ENCODE measurements at places on chromosomes 5 and 9. TPM values are rescaled to one million over a fixed set of nuclear protein-coding genes. Genes with fewer than 3 reads are reported as not detected.

GRCh38 chr5:116573279-116573701 is 1.3 kb downstream of the SEMA6A start:
- peak; percentile 78 for DNase-seq

- DNase-seq = no peak
Measured at GRCh38 chr9:27586304-27586703, 13.0 kb upstream of the C9orf72 start.

DNA sequence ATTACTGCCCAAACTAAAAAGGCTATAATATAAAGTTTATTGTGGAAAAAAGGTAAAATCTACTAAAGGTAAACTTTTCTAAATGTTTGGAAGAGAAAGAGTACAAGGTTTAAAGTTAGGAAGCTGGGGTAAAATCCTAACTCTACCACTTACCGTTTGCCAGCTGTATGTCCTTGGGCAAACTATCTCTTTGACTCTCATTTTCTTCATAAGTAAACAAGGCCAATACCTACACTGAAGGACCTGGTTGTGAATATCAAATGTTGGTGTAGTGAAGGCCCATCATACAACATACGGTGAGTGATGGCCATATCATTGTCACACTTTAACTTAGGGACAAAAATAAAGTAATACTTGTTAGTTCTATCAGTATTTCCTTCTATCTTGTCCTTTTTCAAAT is 34.9 kb downstream of the ABHD17B start:
- no peak for DNase-seq

- no peak for DNase-seq
Measured at GRCh38 chr5:31232273-31232888, 38.9 kb downstream of the CDH6 start.

DNA sequence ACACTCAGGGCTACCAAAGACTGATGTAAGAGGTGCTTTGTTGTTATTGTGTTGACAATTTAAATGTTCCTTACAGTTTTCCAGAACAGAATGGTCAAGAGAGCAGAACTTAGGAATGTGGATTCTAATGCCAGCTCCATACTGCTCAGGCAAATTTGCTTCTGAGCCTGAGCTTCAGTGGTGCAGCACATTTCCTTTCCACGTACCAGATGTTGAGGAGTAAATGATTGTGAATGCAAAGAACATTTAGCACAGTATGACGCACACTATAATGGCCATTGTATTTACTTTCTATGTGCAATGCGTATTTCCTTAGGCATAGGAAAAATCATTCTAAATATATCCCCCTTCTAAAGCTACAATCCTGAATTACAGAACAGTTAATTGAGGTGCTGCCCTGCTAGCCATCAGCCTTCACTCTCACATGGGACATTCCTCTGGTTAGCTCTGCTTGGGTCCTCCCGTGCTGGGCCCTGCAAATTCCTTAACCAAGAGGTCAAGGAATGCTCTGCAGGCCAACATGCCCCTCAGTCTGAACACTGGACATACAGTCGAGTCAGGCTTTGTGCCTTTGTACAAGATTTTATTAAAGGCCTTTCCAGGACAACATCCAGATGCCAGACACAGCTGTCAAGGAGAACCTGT is 21.1 kb upstream of the TMEM174 start:
- DNase-seq = no peak

DNA sequence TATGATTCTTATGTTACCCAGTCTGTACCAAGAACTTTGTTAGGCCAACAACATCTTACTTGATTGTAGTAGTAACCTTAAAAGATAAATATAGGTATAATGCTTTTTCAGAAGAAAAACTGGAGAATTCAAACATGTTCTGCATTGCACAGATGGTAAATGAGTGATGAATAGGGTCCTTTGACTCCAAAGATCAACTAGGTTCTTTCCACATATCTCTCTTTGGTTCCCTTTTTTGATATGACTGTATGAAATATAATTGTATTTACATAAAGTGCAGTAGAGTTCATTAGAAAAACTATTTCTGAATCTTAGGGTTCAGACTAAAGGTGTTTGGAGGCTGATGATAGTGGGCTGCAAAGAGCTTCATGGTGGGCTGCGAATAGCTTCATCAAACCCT is 150.5 kb upstream of the CDKN2B start:
- no peak for DNase-seq

GRCh38 chr9:14616188-14616982 is 76.8 kb downstream of the ZDHHC21 start:
- DNase-seq = no peak

DNA sequence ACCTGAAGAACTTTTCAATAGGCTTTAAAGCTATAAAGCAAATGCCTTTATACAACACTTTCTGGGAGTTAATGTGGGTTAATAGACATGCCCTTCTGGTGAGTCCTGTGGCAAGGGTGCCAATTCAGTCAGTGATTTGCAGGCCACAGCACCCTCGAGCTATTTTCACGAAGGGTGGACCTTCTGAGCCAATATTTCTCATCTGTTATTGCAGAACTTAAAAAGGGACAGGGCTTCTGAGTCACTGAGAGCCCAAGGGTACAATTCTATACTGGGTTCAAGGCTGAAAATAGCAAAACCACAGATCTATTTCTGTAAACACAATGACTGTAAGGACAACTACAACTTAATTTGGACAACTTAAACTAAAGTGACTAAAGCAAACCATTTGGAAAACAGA is 92.8 kb downstream of the GABRG2 start:
- DNase-seq = no peak

- no peak for DNase-seq
Measured at GRCh38 chr5:35194635-35195471, 35.4 kb downstream of the PRLR start.

GRCh38 chr5:164617290-164617689 is 1111.9 kb downstream of the MAT2B start:
- DNase-seq = no peak

DNA sequence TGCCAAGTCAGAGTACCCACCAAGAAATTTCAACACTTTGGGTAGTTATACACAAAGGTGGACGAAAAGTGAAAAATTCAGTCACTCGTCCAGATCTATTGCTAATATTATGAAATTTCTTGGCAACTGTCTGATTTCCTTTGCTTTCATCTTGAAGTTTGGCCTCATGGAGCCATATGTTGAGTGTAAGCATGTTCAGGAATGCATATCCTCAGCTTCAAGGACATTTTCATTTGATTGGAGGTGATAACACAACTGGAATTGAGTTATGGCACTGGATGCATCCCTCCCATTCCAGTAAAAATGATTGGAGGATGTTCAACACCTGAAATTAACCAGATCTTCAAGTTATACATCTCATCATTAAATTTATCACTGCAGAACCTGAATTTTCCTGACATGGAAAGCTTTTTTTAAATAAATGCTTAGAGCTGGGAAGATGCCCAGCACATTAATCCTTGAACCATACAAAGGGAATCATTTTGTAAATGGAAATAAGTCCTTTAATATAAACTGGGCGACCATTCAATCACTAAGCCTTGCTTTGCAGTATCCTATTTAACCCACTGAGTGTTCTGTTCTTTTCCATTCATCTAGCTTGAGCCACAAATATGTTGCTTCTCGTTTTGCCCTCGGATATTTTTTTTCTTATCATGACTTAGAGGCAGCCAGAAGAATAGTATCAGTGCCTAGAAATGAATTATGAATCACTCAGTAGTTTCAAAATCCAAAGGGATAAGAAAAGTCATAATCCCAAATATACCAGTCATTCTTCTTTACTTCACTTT is 273.7 kb upstream of the PIK3R1 start:
- DNase-seq = no peak

GRCh38 chr9:129548571-129549135 is 72.2 kb downstream of the C9orf50 start:
- DNase-seq = peak; percentile 85

DNA sequence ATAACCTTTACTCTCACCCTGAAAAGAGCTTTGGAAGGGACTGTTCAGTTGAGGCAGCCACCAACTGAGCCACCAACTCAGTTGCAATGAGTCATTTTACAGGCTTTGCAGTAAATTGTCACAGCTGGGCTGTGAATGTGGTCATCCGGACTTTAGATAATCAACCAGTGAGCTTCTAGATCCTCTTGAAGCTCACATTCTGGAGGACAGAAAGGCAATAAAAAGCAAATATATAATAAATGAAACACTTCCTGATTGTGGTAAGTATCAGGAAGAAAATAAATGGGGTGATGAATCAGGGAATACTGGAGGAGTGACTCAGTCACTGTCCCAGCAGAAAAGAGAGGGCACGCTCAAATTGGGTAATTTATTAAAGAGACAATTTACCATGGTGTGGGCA is 13.2 kb upstream of the C5orf58 start:
- no peak for DNase-seq

DNA sequence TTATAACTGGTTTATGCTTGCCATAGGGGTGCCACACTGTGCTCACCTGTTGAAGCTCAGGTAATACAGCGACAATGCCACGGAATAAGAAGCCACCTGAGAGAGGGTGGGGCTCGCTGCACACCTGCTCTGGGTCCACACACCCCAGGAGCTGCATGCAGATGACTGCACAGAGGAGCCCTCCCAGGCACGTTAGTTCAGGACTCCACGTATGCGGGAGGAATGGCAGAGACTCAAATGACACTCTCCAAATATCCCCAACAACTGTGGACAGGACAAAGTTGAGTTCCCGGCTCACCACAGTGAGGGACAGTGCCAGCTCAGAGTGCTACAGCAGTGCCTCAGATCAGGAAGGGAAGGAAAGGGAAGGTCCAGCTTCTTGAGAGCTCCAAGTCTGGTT is 5.8 kb upstream of the FCN1 start:
- no peak for DNase-seq

DNA sequence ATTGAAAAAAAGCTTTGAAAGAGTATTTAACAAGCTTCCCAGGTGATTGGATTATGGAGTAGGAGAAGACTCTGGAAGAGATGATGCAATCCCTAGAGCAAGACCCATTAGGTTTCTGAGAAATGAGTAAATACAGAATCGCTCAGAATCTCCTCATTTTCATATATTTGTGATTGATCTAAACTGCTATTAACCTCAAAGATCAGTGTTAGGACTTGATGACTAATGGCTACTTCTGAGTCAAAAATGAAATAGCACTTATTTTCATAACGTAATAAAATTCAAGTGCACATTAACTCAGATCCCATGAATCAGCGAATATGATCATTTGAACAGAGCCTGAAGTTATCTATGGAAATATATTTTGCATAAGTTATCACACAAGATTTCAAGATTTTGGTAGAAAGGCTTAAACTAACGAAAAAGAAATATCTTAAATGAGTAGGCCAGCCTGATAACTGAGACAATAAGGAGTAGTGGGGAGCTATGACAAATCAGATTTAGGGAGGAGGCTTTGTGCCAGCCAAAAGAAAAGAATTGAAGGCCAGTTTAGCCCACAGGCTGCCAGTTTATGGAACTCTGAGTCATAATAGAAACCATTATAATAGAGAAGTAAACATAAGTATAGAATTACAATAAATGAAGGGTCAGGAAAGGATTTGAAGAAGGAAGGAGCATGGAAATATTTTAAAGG is 106.7 kb upstream of the OSMR start:
- DNase-seq = no peak

GRCh38 chr5:154163327-154164248 is 26.9 kb upstream of the GALNT10 start:
- no peak for DNase-seq

- DNase-seq = no peak
Measured at GRCh38 chr5:180869587-180869986, 8.5 kb upstream of the ZFP62 start.

DNA sequence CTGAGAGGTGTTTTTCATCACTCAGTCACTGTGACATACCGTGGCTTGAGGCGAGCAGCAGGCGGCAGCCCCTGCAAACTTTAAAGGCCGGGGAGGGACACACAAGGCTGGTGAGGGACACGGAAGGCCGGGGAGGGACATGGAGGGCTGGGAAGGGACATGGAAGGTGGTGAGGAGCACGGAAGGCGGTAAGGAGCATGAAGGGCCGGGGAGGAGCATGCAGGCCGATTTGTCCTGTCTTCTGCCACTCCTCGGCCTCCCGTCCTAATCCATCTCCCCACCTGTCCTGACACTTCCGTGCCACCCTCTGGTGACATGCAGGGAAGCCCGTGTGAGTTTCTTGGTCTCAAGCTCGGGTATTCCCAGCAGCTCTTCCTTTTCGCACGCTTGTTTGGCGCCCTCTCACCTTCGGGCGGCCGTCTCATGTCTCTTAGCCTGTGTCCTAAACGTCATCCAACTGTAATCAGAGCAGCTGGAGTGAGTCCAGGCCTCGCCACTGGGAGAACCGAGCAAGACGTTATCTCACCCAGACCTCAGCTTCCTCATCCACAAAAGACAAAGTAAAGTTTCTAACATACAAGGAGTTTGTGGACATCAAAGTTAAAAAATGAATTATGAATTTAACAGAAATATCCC is 126.5 kb downstream of the MRPL36 start:
- DNase-seq = no peak

DNA sequence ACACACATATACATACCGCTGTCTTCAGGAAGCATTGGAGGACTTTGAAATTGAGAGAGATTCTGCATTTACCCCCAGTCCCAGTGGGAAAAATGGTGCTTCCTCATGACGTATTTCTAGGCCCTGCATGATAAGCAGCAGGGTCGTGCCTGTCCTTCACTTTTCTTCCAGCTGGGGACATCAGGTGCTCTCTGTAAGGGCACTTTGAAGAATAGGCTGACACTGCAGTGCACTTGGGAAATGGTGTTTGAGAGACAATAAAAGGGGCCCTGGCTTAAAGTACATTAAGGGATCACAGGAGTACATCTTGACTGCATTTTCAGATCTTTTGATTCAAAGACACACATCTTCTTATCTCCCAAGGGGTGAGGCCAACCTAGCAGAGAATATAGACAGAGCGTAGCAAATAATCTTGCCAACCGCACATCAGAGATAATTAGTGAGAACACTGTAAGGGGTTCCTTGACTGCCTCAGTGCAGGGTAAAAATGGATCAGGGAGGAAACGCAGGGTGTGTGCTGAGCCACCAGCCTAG is 437.9 kb downstream of the CSNK1G3 start:
- no peak for DNase-seq

GRCh38 chr9:128937310-128938165 is 9.9 kb downstream of the DOLK start:
- peak; percentile 58 for DNase-seq

GRCh38 chr9:96859461-96860198 is 5.3 kb upstream of the ZNF782 start:
- no peak for DNase-seq

AFAP1L1 gene
- 27.9 TPM for total RNA-seq

MCC gene
- 20.0 TPM for total RNA-seq

PAPPA gene
- 16.6 TPM for total RNA-seq

AQP3 gene
- 6.0 TPM for total RNA-seq

TLX3 gene
- not detected for total RNA-seq

IGIP gene
- total RNA-seq = 26.5 TPM

CTSV gene
- total RNA-seq = not detected

GNE gene
- total RNA-seq = 18.3 TPM

PLEKHG4B gene
- total RNA-seq = not detected

NPR3 gene
- total RNA-seq = 29.7 TPM

Data from aorta (tissue), 5 donors.